ENCODE measurements at places on chromosomes 5 and 9.
A peak's percentile ranks its signal among the peaks of the same experiment; 100 is the strongest.

GRCh38 chr5:179373961-179374505, 28.8 kb upstream of the ADAMTS2 start:
- no peak for DNase-seq

- DNase-seq, result no peak
These were observed 480 bp upstream of the CCDC69 start for GRCh38 chr5:151224372-151224771.

DNA sequence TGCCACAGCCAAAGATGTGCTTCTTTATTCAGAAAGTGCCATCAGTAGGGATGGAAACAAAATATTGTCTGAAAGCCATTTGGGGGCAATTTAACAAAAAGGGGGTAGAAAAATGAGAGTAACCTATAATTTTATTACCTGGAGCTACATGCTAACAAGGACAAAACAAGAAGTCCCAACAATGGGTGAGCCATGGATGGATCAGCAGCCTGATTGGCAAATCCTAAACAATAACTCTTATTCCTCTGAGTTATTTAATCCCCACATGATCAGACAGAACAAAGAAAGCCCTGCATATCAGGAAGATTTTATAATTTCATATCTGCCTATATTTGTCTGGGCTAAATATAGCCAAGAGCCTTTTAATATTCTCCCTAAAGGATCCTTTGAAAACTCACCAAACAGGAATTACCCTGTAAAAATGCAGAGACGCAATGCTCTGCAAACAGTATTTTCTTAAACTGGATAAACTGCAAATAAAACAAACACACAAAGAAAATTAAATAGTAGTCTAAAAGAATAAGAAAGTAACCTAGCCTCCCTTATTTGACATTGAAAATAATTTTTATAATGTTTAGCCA, 483.4 kb downstream of the ZNF608 start:
- no peak for DNase-seq

DNA sequence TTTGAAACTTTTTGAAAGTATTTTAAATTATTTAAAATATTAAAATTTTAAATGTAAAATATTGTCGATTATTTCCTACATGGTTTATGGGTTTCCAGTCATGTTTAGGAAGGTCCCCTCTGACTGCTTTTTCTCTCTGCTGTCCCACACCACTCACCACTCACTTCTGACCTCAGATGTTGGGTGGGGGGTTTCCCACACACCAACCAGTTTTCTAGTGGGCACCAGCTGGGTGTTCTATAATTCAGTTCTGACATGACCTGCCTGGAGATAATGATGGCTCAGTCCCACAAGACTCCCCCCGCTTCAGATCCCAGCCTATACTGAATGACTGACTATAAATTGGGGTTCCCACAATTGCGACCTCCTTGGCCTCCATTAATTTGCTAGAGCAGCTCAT, 310.4 kb downstream of the GADD45G start:
- DNase-seq, result no peak

DNA sequence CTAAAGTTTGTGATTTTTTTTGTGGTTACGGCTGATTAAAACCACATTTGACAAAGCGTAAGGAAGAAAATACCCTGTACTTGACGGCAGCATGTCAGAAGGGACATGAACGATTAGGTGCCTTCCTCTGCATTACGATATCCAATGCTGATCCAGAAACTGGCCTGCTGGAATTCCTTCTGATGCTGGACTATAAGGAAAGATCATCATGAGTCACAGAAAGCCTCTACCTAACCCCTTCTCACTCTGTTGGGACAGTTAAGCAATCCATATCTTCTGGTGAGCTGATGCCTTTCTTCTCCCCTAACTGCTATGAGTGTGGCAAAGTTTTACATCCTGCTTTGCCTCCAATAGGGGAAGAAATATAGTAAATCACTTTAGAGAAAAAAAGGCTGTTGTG, 78.4 kb upstream of the PAPPA start:
- no peak for DNase-seq

DNA sequence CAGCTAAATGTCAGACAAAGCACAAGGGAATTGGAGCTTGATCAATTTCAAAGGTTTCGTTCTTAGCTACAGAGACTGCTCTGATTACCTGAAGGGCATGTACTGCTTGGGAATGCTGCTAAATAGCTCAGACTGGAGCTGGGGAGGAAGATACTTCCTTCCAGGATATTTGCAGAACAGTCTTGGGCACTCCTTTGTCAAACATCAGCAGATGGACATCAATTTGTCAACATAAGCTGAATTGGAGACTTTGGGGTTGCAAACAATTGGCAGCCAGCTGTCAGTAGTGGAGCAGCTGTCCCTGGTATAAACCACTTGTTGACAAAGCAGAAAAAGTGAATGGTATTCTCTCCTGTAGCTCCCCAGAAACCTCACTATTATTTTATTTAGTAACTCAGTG, 182.0 kb downstream of the CCDC192 start:
- no peak for DNase-seq

DNA sequence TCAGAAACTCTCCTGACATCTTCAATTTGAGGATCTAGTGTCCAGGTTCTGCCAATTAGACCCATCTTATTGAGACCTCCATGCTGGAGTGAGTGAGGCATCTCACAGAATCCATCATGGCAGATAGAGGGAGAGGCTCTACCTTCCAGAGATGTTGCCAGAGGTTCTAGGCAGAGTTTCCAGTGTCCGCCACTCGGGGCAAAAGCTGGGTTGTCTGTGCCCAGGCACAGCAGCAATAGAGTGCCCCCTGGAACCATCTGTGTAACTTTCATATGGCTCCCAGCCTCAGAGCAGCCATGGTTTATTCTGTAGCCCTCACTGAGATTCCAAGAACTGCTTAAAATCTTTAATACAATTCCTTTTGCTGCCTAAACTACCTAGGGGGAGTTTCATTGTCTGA, 16.6 kb upstream of the CCDC112 start:
- DNase-seq, result no peak

- no peak for DNase-seq
These were observed 4.8 kb downstream of the KIAA0825 start for GRCh38 chr5:94613583-94613982.

- no peak for DNase-seq
These were observed 130.0 kb downstream of the CACNA1B start for GRCh38 chr9:138007566-138007917.

DNA sequence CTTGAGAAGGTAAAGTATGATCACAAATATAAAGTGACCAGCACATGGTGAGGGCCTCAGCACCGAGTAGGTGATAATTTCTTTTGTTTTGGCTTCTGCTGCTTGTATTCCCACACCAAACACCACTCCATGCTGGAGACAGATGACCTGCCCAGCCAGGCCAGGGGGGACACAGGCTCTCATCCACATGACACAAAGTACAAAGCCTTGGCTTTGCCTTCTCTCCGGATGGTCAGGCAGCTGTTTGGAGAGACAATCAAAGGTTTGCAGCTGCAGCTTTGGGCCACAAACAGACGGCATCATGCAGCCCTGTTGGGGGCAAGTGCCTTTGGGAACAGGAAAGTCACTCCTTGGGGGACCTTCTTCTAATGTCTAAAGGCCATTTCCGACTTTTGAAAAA, 226.2 kb upstream of the KLF4 start:
- no peak for DNase-seq

DNA sequence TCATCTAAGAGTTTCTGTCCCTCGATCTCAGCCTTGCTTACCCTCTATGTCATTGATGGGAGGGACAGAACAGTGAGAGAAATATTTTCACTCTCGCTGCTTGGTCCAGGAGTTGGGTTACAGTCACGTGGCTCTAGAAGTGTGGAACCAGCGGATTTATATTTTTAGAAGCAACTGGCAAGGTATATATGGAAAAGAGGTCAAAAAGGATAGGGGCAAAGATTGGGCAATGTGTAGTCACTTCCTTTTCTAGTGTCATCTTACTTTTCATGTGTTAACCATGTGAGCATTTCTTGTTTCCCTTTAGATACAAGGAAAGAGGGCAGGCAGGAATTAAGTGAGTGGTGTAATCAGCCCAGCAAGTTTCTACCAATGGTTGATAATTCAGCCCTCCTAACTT, 111.5 kb upstream of the ZNF366 start:
- DNase-seq, result no peak

DNA sequence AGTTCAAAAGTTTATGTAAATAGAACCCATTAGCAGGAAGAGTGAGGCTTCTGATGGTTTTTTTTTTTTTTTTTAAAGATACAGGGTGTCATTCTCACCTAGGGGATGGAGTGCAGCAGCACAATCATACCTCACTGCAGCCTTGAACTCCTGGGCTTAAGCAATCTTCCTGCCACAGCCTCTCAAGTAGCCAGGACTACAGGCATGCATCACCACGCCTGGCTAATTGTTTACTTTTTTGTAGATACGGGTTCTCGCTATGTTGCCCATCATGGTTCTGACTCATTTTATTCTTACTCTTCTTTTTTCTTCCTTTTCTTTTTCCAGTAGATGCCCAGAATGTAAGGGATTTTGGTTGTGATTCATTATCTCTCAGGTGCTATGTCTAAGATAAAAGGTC, 201.1 kb downstream of the NNT start:
- DNase-seq, result no peak

DNA sequence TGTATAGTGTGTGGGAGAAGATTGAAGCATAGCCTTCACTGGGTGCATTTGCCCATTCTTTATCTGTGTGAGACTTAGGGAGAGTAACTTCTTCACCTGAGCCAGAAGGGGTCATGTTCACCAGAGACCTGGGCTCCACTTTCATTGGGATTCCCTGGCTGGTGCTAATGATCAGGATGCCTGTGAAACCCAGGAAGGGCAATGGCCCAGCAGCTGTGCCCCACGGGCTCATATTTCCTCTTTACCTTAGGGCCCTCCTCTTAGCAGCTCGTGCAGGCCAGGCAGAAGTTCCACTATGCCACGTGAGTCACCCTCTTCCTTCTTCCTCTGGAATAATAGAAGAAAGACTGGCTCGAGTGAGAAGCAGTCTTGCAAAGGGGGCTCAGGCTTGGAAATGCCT, 5.0 kb downstream of the PPARGC1B start:
- no peak for DNase-seq

GRCh38 chr5:179287071-179287470, 58.2 kb downstream of the ADAMTS2 start:
- DNase-seq, result no peak

GRCh38 chr5:113846941-113847340, 333.4 kb downstream of the YTHDC2 start:
- no peak for DNase-seq

- no peak for DNase-seq
These were observed 4.1 kb upstream of the SCAI start for GRCh38 chr9:125147401-125147951.

GRCh38 chr5:122532035-122532434, 220.0 kb downstream of the SNCAIP start:
- DNase-seq, result no peak

DNA sequence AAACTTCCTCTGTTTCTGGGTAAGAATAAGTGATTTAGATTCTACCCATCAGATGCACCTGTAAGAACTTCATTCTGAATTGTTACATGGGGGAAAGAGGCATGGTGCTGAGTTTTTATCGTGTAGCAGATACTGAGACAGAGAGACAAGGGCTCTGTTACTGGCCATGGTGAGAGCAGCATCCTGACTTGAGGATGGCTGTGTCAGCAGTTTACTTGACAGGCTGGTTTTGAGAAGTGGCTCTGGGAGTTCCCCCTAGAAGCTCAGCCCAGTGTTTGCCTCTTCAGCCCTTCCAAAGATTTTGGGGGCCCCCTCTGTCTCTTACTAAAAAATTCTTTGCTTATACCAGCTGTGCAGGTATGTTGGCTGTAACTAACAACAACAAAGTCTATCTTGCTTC, 510.5 kb downstream of the LRRC70 start:
- DNase-seq, result no peak

DNA sequence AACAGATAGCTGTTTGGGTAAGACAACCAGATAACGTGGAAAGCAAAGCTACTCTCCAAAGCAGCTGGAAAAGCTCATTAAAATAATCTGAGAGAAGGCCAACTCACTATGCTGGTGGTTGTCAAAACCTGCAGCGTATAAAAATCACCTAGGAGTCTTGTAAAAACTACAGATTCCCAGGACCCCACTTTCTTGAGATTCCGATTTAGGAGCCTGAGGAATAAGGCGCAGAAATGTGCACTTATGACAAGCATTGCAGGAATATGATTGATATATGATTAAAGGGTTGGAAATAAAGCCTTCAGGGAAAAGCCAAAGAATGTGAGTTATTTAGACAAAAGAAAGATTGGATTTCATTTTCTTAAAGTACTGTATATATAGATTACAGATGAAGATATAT, 285.0 kb upstream of the PTGER4 start:
- DNase-seq, result no peak

GRCh38 chr5:78377718-78378105, 17.3 kb downstream of the SCAMP1 start:
- no peak for DNase-seq

GRCh38 chr9:107307331-107307730, 24.3 kb downstream of the RAD23B start:
- no peak for DNase-seq

GRCh38 chr5:140113180-140113698, 670 bp upstream of the PURA start:
- DNase-seq, result peak; percentile 18

- no peak for DNase-seq
These were observed 135.4 kb upstream of the SPEF2 start for GRCh38 chr5:35482167-35482755.

- DNase-seq, result no peak
These were observed 134.5 kb downstream of the PALM2AKAP2 start for GRCh38 chr9:109914280-109915027.

DNA sequence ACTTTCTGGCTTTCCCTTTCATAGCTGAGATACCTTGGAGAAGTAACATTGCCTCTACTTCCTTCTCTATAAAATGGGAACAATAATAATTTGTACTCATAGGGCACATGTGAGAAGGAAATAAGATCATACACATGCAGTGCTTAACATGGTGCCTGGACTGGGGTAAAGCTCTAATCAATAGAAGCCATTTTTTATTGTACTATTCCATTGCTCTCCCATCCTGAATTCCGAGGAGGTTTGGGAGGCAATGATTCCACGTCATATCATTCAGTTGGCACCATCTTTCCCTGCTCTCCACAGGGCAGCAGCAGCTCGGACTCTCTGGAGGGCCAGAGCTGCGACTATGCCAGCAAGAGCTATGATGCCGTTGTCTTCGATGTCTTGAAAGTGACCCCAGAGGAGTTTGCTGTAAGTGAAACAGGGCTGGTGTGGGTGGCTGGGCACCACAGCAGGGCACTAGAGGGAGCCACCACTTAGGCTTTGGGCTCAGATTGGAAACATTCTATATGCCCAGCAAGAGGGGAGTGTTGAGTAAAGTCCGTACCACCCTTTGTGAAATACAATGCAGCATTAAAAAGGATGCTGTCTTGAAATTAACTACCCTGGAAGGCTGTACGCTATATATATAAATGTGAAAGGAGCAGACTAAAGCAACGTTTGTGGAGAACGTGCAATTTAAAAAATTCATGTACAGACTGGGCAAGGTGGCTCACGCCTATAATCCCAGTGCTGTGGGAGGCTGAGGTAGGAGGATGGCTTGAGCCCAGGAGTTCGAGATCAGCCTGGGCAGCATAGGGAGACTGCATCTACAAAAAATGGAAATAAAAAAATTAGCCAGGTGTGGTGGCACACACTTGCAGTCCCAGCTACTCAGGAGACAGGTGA, 51.2 kb downstream of the RALGPS1 start:
- DNase-seq, result peak; percentile 12

Measured in T-helper 9 cell (primary cell).